ENCODE measurements at places on chromosomes 1 and 21.

DNA sequence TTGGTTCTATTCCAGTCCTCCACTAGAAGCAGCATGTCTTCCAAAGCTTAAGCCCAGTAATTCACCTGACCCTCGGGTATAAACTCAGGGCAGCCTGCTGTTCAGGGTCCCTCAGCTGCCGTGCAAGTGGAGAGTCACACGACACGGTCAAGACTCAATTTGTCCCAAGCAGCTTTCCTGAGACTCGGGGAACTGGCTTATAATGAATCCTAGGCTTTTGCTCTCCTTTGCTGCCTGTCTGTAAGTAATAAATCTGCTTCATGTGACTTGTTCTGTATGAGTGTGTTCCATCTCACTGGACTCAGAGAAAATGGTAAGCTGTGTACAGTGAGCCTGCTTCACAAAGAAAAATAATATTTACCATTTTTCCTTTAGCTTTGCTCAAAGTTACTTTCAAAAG is 119.8 kb downstream of the CYYR1 start:
- no peak for DNase-seq

DNA sequence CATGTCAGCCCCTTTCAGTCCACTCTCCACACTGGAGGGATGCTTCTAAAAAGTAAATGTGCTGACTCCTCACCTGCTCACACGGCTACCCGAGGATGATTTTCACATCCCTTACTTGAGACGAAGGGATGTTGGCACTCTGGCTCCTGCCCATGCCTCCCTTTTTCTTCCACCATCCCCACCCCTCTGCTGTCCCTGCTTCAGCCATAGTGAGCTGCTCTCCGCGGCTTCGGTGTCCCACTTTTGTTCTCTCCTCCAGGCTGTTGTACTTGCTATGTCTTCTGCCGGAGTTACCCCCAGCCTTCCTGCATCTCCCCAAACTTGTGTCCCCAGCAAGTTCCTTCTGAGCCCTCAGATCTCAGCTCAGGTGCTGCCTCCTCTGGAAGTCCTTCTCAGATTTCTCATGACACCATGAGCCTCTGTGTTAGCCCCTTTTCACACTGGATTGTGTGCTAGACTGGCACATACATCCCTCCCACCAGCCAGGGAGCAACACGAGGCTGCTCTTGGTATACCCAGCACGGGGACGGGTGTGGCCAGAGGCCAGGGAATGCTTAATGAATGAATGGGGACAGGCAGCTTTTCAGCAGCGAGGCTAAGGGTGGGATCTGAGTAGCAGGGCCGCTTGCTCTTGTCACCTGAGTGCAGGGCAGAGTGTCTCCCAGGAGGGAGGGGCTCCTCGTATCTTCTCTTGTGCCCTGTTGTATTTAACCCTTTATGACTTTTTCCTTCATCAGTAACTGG is 1.3 kb downstream of the ACOT11 start:
- DNase-seq: no peak

GRCh38 chr1:70542856-70543255 is 131.8 kb downstream of the CTH start:
- DNase-seq: no peak

- DNase-seq: no peak
Measured at GRCh38 chr1:153341431-153341934, 7.2 kb downstream of the PGLYRP4 start.

GRCh38 chr21:15462092-15462491 is 267.7 kb upstream of the USP25 start:
- no peak for DNase-seq

DNA sequence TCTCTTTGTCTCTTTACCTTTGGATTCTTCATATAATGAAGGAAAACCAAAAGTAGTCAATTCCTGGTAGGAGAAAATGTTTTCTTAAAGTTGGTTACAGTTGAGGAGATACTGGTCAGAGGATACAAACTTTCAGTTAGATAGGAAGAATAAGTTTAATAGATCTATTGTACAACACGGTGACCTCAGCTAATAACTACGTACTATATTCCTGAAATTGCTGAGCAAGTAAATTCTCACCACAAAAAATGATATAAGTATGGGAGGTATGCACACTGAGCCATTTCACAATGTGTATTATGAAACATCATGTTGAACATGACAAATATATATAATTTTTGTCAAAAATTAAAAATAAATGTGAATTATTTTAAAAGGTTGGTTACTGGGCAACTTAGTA is 20.4 kb downstream of the SSX2IP start:
- DNase-seq: no peak
